ENCODE measurements at places on chromosomes 2 and 18. TPM values are rescaled to one million over a fixed set of nuclear protein-coding genes. Genes with fewer than 3 reads are reported as not detected.

DNA sequence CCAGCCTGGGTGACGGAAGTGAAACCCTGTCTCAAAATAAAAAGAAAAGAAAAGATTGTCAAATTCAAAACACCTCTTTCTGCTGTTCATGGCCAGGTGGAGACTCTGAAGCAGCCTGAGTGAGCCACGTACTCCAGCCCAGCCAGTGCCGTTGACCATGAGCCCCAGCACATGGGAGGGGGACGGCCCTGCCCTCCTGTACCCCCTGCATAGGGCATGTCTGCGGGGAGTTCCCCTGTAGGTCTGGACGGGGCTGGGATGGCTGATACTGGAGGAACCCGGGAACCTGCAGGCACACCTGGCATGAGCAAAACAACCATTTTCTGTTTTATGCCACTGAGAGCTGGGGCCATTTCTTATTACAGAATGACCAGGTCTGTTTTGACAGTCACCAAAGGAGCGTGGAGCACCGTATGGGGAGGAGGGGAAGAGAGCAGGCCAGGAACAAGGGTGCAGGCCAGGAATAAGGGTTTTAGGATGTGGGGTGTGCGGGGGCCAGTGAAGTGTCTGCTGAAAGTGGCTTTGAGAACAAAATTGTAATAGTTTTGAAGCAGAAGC lies 30.1 kb downstream of the TMEM18 start:
- DNase-seq, result no peak

DNA sequence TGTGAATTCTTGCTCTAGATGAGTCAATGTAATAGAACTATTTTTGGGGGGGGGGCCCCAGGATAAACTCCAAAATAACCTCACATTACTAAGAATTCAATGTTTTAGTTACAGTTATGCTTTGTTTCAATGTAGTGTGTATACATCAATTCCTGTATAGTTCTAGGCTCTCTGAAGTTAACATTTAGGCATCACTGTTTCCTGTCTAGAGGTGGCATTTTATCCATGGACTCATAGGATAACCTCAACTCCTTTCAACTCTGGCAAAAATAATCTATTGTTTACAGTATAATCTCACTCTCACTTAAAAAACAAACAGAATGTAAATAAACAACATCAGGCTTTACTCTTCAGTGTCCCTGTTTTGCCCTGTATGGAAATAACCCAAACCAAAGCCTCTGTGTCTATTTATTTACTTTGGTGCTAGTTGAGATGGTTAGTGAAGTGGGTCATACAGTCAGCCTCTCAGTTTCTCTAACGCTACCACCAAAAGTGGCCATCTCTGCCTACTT lies 79.3 kb upstream of the MMADHC start:
- no peak for DNase-seq

- no peak for DNase-seq
These were observed 594.9 kb upstream of the ID2 start for GRCh38 chr2:8086796-8087479.

- no peak for DNase-seq
These were observed 177.7 kb upstream of the ZC3H15 start for GRCh38 chr2:186308347-186308746.

The MC4R gene
- polyA plus RNA-seq, result 0.38 TPM

The DSG1 gene
- not detected for polyA plus RNA-seq

The SULT1C2 gene
- polyA plus RNA-seq, result 0.07 TPM
